ENCODE measurements at places on chromosomes 16 and 17.

- no peak for DNase-seq
Measured at GRCh38 chr17:60153606-60154390, 4.0 kb downstream of the CA4 start.

- no peak for DNase-seq
Measured at GRCh38 chr16:2767891-2768290, 9.2 kb downstream of the ELOB start.

DNA sequence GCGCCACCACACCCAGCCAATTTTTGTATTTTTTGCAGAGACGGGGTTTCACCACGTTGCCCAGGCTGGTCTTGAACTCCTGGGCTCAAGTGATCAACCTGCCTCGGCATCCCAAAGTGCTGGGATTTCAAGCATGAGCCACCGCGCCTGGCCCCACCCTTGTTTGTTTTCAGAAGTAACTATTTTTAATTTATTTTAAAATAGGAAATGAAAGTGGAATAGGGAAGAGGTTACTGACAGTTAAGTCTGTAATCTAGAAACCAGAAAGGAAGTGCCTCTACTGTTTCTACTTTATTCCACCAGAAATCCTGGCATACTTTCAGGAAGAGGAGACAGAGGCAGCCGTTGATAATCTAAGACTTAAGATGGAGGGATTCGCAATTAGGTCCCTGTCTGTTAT is 225.6 kb downstream of the TANC2 start:
- DNase-seq, result no peak

GRCh38 chr17:59530531-59530930 is 34.9 kb upstream of the DHX40 start:
- no peak for DNase-seq

GRCh38 chr16:2715519-2715918 is 4.5 kb downstream of the PRSS27 start:
- peak; percentile 12 for DNase-seq

- DNase-seq, result no peak
Measured at GRCh38 chr17:37884516-37884915, 39.7 kb upstream of the TBC1D3K start.

DNA sequence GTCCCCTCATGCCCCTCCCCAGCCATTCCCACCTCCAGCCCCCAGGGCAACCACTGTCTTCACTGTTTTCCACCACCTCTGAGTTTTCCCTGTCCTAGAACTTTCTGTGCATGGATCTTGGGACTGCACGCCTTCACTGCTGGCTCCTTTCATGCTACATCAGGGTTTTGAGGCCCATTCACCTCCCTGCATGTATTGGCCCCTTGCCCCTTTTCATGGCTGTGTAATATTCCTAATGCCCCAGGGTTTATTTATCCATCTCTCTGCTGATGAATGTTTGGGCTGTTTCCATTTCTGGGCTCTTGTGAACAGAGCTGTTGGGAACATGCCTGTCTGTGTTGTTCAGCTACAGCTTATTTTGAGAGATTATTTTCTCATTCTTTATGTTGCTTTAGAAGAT is 205.0 kb downstream of the RBFOX3 start:
- no peak for DNase-seq

GRCh38 chr17:78476973-78477372 is 98.5 kb downstream of the PGS1 start:
- no peak for DNase-seq

- DNase-seq, result no peak
Measured at GRCh38 chr16:2713523-2713922, 6.5 kb downstream of the PRSS27 start.

DNA sequence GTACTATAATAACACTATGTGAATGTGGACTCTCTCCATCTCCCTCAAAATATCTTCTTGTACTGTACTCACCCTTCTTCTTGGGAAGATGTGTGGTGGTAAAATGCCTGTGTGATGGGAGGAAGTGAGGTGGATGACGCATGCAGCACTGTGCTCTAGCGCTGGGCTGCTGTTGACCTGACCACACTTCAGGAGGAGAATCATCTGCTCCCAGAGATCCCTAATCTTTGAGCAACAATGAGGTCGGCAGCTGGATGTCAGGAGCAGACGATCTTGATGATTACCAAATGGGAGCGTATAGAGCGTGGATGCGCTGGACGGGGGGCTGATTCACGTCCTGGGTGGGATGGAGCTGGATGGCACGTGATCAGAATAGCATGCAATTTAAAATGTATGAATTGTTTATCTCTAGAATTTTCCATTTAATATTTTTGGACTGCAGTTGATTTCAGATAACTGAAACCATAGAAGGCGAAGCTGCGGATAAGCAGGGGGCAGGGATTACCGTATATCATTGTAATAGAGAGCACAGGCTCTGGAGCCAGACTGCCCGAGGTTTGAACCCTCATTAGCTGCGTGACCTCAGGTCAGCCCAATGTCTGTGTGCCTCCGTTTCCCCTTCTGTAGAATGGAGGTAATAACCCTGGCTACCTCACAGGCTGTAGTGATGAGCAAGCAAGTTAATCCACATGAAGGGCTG is 23.7 kb upstream of the CYLD start:
- DNase-seq, result no peak

DNA sequence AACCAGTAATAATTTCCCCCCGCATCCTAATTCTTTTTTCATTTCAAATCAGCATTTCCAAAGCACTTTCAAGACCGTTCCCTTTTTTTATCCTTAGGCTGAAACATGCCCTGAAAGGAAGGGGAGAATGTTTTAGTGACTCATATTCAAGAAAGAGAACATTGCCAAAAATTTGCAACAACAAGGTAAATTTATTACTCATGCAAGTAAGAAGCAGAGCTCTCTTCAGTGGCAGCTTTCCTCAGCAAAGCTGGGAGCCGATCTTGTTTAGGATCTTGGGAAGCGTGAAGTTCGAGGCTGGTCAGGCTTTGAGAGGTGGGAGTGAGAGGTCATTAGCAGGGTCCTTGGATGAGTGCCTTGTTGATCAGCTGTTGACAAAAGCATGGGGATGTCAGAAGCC is 129.5 kb downstream of the PRKCA start:
- DNase-seq, result no peak

- DNase-seq, result no peak
Measured at GRCh38 chr17:83062818-83063671, 16.4 kb upstream of the METRNL start.

DNA sequence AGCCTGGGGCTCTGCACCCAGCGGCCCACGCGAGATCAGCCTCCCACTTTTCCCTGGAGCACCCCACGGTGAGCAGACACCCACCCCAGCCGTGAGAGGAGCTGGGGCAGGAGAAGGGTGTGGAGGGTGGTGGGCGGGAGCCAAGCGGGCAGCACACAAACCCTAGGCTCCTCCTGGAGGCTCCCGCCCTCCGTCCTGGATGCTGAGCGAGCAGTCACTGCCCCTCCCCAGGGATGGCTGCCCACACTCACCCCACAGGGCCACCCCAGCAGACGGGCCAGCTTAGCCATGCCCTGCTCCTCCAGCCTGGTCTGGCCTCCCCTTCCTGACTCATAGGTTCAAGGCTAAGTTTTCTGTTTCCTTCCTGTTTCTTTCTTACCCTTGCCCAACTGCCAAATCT is 15.7 kb upstream of the ABCC3 start:
- no peak for DNase-seq

GRCh38 chr17:64277831-64278562 is 14.9 kb upstream of the TEX2 start:
- no peak for DNase-seq

GRCh38 chr16:69365901-69366300 is 14.3 kb upstream of the TMED6 start:
- DNase-seq, result no peak

DNA sequence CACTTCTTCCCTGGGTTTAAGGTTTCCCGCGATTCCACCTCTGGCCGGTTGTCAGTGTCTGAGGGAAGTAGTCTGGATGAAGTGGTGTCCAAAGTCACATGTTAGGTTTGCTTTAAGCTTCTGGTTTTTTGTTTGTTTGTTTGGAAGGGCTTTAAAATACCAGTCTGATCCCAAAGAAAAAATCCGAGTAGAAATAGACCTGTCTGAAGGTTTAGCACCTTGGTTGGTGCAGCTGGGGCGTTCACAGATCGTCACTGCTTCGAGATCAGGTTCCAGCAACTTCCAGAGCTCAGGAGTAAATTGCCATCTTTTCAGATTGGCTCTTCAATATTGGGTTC is 567 bp downstream of the TMEM97 start:
- DNase-seq, result no peak

DNA sequence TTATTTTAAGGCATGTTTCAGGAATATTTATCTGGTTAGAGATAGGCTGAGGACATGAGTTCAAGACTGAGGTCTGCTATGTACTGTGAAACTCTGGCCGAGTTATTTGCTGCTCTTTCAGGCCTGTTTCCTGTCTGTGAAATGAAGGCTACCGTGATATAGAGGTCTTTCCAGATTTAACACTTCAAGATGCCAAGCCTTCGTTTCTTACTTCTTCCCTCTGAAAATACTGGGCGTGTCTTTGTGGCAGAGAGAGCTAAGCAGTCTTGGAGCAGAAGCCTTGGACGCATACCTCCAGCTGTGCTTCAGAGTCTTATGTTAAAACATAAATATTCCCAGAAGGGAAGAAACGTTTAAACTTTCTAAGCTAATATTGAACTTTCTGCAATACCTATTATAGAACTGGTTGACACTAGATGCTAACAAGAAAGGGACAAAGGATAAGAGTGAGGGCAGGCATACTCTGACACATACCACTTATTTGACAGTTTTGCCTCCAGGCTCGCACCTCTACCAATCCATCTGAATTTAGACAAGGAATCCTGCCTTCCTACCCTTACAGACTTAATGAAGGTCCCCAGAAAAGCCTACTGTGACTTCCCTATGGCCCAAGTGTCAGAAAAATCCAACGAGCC is 17.5 kb downstream of the WIPI1 start:
- no peak for DNase-seq

DNA sequence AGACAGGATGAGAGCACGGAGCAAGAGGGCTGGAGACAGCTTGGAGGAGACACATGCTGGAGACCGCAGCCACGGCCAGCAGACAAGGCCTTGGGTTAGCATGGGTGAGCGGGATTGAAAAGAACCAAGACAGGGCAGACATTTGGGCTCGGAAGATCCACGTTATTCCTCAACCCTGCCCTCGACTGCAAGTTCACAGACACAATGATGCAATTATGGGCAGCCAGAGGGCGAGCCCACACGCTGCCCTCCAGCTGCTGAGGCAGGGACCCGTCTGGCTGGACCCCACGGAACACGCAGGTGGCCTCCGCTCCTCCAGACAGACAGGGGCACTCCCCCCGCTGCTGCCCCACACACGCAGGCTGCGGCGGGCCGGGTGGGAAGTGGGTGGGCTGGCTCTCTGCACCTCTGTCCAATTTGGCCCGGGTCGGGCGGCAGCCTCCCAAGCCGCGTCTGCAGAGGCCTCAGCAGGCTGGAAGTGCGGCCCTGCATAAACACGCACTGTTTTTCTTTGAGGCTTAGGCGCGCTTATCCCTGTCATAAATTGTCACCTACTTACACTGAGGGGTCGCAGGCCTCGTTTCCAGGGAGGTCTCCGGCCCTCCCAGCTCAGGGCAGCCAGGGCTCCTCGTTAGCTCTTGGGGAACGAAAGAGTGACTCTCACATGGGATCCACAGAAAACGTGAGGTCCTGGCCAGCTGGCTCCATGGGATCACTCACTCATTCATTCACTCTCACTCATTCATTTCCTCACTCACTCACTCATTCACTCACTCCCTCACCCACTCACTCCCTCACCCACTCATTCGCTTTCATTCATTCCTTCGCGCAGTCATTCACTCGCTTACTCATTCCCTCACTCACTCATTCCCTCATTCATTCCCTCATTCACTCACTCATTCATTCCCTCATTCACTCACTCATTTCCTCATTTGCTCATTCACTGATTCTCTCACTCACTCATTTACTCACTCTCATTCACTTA is 303.9 kb downstream of the C16orf95 start:
- no peak for DNase-seq

- no peak for DNase-seq
Measured at GRCh38 chr17:43597624-43598356, 51.6 kb upstream of the ETV4 start.

DNA sequence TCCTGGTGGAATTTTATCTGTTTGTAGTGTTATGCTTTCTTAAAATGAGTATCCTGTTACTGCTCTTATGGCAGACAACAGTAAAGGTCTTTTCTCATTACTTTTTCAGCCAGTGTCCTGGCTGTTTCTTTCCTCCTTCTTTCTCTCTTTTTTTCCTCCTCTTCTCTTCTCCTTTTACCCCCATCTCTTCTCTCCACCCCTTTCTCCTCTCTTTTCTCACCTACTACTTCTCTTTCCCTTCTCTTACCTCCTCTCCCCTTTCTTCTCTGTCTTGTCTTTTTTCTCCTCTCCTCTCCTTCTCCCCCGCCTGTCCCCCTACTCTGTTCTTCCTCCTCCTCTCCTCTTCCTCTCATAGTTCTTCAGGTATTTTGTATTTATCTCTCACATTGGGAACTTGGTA is 48.9 kb downstream of the CPD start:
- DNase-seq, result no peak

- no peak for DNase-seq
Measured at GRCh38 chr17:66192378-66192687, 400 bp upstream of the CEP112 start.

GRCh38 chr17:81396278-81396721 is 1.0 kb downstream of the BAHCC1 start:
- no peak for DNase-seq

- peak; percentile 34 for DNase-seq
Measured at GRCh38 chr17:81870131-81870980, 781 bp downstream of the ARHGDIA start.

- DNase-seq, result no peak
Measured at GRCh38 chr16:25109643-25110042, 1.9 kb upstream of the LCMT1 start.

- no peak for DNase-seq
Measured at GRCh38 chr17:34076743-34077631, 178.1 kb upstream of the CCL2 start.

GRCh38 chr17:29157310-29157709 is 22.9 kb downstream of the MYO18A start:
- DNase-seq, result no peak
